SJCRH30 (cell line): ENCODE measurements at places on chromosomes 2 and 18. TPM values are rescaled to one million over a fixed set of nuclear protein-coding genes. Genes with fewer than 3 reads are reported as not detected.
A peak's percentile ranks its signal among the peaks of the same experiment; 100 is the strongest.

DNA sequence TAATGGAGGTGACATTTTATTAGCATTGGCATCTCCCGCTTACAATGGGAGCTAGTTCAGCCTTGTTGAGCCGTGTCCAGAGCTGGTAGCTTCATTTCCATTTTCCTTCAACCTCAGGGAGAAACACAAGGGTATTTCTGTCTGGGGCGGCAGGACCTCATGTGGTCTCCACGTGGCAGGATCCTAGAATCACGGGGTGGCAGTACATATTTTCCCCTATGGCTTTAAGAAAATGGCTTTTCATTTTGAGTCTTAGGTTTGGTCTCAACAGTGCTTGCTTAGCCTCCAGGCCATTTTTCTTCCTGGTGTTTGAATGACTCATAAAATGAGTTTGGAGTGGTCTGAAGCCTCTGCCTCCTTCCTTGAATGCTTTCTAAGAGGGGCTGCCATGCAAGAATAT is 20.3 kb downstream of the CABLES1 start:
- no peaks in the 10 kb centered on the region for H3K36me3 ChIP-seq
- H3K4me1 ChIP-seq, result no peaks in the 10 kb centered on the region
- DNase-seq, result no peak
- H3K27ac ChIP-seq, result no peak overlapping the region
- no peaks in the 10 kb centered on the region for H3K27me3 ChIP-seq

The MERTK gene
- total RNA-seq, result 6.7 and 6.8 TPM in 2 replicates

GRCh38 chr18:74977041-74977440 is 231.9 kb downstream of the PTGR3 start:
- no peak overlapping the region for H3K27ac ChIP-seq
- H3K27me3 ChIP-seq, result no peaks in the 10 kb centered on the region
- no peaks in the 10 kb centered on the region for H3K4me1 ChIP-seq
- DNase-seq, result no peak
- no peaks in the 10 kb centered on the region for H3K36me3 ChIP-seq

The OLA1 gene
- 213 and 231 TPM in 2 replicates for total RNA-seq

- no peaks in the 10 kb centered on the region for H3K4me1 ChIP-seq
- H3K4me3 ChIP-seq, result no peak overlapping the region
- H3K27ac ChIP-seq, result no peak overlapping the region
Measured at GRCh38 chr2:88201811-88202169, 31.6 kb downstream of the THNSL2 start.

- H3K4me3 ChIP-seq, result peak overlapping the region; percentile 66
- peaks cover 4% of the 10 kb centered on the region; the same call in 1 of the 2 replicates for H3K4me1 ChIP-seq
- H3K36me3 ChIP-seq, result no peaks in the 10 kb centered on the region
- H3K27ac ChIP-seq, result peak overlapping the region; percentile 87
- H3K27me3 ChIP-seq, result no peaks in the 10 kb centered on the region
Measured at GRCh38 chr2:11154923-11155380, 315 bp upstream of the SLC66A3 start.

- no peaks in the 10 kb centered on the region for H3K27me3 ChIP-seq
- H3K36me3 ChIP-seq, result no peaks in the 10 kb centered on the region
- no peak for DNase-seq
- no peak overlapping the region for H3K4me3 ChIP-seq
- H3K27ac ChIP-seq, result no peak overlapping the region
Measured at GRCh38 chr2:217988840-217989204, 14.0 kb downstream of the TNS1 start.

GRCh38 chr2:195520671-195521155 is 136.3 kb upstream of the SLC39A10 start:
- H3K27ac ChIP-seq, result no peak overlapping the region
- no peak for DNase-seq
- H3K36me3 ChIP-seq, result no peaks in the 10 kb centered on the region

The PKDCC gene
- total RNA-seq, result 361 and 363 TPM in 2 replicates

DNA sequence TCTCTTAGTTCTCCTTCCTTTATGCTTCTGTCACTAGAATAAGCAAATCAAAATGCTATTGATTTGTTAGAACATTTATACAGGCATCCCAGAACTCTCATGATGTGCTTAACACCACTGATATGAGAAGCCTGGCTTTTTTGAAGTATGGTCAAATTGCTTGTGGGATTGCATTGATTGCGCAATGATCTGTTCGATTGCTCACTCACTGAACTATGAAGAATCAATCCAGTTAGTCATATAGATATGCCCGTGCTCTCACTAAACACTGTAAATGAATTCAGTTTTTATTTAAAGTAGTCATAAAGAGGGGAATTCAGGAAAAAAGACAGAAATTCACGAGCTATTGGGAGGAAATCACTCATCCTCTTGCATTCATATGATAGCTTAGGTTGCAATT is 1237.8 kb downstream of the SUCLG1 start:
- H3K27ac ChIP-seq, result no peak overlapping the region
- no peak for DNase-seq
- H3K36me3 ChIP-seq, result no peaks in the 10 kb centered on the region

GRCh38 chr2:62227386-62228075 is 31.6 kb downstream of the B3GNT2 start:
- H3K27ac ChIP-seq, result no peak overlapping the region
- no peaks in the 10 kb centered on the region for H3K4me1 ChIP-seq
- H3K36me3 ChIP-seq, result peaks cover 9% of the 10 kb centered on the region; the same call in 1 of the 2 replicates

DNA sequence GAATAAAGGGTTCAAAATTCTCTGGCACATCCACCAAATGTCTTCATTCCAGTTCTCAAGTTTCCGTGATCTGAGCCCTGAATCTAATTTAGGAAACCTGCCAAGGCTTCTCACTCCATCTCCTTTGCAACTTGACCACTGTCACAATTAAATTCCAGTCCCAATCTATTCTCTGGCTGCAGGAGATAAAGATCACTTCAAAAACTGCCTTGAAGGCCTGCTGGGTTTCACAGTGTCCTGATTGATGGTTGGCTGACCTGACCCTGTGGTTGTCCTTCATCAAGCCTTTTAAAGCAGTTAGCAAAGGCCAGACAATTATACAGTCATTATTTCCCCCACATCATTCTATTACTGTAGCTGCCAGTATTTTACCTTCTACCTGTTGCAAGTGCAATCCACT is 60.3 kb upstream of the DNAJC10 start:
- DNase-seq, result no peak
- no peaks in the 10 kb centered on the region for H3K36me3 ChIP-seq
- H3K4me1 ChIP-seq, result no peaks in the 10 kb centered on the region
- H3K27me3 ChIP-seq, result no peaks in the 10 kb centered on the region

The NEU2 gene
- total RNA-seq, result not detected in 2 replicates

DNA sequence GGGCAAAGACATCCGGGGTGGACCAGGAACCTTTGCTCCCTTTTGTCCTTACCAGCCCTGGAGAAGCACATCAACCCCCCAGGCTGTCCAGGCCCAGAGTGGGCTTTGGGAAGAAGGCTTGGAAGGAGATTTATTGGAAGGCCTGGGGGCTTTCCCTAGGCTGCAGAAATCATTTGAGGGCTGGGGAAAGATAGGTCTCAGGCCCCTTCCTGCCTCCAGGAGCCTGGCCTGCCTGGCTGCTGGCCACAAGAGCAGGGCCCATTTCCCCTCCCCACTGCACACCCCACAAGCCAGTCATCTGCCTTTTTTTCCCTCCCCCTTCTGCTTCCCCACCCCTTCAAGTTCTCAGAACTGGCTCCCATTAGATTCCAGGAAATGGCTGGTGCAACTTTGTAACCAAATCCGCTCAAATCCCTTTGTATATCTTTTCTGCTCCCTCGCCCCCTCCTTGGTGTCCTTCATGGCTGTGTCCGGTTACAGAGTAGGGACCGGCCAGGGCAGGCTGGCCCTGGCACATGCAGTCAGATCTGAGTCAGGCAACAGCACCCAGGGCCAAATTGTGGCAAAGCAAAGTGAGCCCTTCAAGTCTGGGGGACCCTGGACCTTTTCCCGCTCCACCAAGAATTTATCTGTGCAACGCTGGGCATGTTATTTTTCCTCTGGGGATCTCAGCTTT is 20.8 kb upstream of the TNP1 start:
- peaks cover 20% of the 10 kb centered on the region for H3K4me1 ChIP-seq
- peak overlapping the region; percentile 23; the same call in 1 of the 2 replicates for H3K27ac ChIP-seq
- no peaks in the 10 kb centered on the region for H3K36me3 ChIP-seq

- no peak overlapping the region for H3K4me3 ChIP-seq
- no peaks in the 10 kb centered on the region for H3K27me3 ChIP-seq
- peak; percentile 86 for DNase-seq
- no peaks in the 10 kb centered on the region for H3K36me3 ChIP-seq
- peaks cover 13% of the 10 kb centered on the region for H3K4me1 ChIP-seq
Measured at GRCh38 chr2:64873472-64873924, 115.7 kb upstream of the SLC1A4 start.
